ENCODE measurements at places on chromosomes 2 and 18. TPM values are rescaled to one million over a fixed set of nuclear protein-coding genes. Genes with fewer than 3 reads are reported as not detected.

DNA sequence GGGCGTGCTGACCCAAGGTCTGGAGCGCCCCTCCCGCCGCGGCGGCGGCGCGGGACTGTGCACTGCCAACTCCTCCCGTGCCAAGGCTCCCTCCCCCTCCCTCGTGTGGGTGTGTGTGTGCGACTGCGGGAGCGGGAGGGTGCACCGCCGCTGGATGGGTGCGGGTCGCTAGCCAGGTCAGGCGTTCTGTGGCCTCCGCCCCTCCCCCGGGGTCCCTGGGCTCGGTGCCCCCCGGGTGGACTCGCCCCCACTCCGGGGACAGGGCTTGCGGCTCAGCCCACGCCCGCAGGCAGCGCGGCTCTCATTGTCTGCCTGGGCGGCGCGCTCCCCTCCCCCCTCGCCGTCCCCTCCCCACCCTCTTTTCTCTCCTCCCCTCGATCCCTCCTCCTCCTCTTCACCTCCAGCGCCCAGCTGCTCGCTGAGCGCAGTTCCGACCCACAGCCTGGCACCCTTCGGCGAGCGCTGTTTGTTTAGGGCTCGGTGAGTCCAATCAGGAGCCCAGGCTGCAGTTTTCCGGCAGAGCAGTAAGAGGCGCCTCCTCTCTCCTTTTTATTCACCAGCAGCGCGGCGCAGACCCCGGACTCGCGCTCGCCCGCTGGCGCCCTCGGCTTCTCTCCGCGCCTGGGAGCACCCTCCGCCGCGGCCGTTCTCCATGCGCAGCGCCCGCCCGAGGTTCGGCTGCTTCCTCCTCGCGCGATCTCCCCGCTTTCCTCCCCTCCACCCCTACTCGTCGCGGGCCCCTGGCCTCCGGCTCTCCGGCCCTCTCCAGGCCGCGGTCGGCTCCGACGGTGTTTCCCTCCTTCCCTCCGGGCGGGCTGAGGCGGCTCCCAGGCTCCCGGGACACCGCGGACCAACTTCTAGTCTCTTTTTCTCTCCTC, at the start of gene GATA6:
Gene GATA6 (plus strand): TSS at position 579 of the 878 bp plus-strand sequence. CDS start 1,556 bp downstream, outside the sequence.
- peak; percentile 81 for DNase-seq

DNA sequence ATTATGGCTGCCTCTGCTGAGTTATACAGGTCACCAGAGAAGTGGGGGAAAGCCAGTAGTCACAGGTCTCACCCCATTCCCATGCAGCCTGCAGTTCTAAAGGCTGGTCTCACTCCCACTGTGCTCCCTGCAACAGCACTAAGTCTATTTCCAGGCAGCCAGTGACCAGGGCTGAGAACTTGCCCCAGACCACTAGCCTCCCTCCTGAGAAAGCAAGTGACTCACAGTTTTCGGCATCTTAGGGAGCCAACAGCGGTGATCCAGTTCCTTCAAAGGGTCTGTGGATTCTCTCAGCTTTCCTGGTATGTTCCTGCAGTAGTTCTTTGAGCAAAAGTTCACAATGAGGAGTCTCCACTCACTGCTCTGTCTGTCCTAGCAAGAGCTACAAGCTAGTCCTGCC, 329.6 kb upstream of the MAP2 start:
- DNase-seq = no peak

DNA sequence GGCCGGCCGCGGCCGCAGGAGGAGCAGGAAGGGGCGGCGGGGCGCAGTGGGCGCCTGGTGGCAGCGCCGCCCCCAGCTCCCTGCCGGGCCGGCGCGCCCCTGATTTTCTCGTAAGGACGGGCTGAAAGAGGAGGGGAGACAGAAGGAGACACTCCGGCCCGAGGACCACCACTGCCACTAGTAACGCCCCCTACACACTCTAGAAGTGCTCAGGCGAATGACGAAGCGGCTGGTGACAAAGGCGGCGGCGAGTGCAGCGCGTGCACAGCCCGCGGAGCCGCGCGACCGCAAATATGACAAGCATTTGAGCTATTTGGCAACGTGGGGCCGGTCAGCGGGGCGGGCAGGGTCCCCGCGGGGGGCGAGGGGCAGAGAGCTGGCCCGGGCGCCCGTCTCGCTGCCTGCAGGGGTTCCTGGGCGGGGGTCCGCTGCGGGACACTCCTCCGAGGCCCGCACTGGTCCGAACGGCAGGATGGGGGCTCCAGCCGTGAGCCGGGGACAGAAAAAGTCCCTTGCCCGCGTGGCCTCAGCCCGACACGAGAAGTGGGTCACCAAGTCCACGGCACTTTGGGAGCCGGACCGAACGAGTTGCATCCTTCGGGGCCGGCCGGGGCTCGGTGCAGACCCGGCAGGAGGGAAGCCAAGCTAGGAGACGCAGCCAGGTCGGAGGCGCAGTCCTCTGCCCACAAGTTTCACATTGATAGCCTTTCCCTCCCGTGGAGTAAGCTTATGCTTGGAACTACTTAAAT, 524 bp upstream of the SERTAD2 start:
- peak; percentile 94 for DNase-seq

- DNase-seq = peak; percentile 34
Observed at GRCh38 chr2:75632091-75632701, 14.4 kb upstream of the MRPL19 start.

DNA sequence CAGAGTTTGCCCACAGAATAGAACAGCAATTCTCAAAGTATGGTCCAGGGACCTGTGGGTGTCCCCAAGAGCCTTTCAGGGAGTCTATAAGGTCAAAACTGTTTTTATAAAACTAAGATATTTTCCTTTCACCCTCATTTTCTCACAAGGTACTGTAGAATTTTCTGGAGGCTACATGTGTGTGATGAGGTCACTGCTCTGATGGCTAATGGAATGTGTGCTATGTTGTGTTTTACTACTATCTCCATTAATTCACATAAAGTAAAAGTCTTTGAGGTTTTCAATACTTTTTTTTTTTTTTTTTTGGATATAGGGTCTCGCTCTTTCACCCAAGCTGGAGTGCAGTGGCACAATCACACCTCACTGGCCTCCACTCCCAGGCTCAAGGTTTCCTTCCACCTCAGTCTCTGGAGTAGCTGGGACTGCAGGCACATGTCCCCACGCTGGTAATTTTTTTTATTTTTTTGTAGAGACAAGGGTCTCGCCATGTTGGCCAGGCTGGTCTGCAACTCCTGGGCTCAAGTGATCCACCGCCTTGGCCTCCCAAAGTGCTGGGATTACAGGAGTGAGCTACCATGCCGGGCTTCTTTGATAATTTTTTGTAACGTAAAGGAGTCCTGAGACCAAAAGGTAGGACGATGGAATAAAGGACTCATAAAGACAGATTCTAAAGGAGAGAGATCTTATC, 1.8 kb downstream of the TRABD2A start:
- no peak for DNase-seq

GRCh38 chr18:5104246-5104645, 92.8 kb downstream of the AKAIN1 start:
- no peak for DNase-seq

DNA sequence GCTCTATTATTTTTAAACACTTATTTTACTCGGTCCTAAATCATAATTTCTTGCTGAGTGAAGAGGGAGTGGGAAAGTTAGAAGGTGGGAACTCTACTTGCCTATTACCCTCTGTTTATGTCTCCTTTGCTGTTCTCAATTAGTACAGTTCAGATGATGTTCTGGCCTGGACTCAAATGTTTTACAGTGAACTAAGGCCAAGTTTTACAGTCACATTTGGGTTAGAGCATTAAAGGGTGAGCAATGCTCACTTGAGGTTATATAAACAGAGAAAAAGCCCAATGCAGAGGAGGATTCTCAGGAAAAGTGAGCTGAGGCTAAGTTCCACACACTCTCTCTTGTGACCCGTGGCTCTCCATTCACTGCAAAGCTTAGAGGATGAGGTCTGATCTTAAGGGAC, 52.4 kb downstream of the ITSN2 start:
- no peak for DNase-seq

DNA sequence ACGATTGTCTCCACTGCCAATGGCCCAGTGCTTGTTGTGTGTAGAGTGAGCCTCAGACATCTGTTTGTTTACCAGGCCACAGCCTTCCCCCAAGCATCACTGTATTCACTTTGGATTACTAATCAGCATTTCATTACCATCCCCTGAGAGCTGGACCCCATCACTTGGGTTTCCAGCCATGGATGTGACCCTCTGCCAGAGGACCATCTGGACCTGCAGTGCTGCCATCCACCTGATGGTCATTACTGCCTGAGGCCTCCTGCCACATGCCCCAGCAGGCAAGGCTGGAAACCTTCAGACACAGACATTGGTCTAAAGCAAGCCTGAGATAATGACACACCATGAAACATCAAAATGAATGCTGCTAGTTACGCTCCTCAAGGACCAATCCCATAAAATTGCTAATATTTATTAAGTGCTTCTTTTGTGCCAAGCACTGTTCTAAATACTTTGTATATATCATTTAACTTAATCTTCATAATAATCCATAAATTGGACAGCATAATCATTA, 2096.3 kb upstream of the CELF4 start:
- DNase-seq = no peak

- no peak for DNase-seq
Observed at GRCh38 chr2:216425008-216425787, 12.9 kb downstream of the SMARCAL1 start.

GRCh38 chr2:205682239-205682970, at the start of gene NRP2:
TSS of gene NRP2 (plus strand) at chr2:205682501. CDS start at chr2:205683291, 790 bp downstream.
- peak; percentile 90 for DNase-seq

GRCh38 chr2:48009256-48009655, 103.0 kb upstream of the FBXO11 start:
- no peak for DNase-seq

GRCh38 chr2:178530625-178531142, 50.4 kb downstream of the PLEKHA3 start:
- DNase-seq = no peak

DNA sequence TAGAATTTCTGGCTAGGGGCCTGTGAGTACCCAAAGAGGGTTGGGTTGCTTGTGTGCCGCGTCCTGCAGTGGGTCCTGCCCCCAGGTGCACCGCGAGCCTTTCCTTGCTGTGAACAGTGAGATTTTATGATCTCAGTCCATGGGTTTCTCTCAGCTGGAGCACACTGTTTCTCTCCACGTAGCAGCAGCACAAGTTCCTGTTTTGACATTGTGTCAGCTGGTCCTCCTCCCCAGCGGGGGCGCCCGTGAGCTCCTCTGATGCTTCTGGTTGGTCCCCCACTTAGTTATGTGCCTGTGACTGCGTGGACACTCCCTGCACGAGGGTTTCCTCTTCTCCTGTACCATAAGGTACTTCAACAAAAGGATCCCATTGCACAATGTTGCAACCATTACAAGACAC, 29.8 kb downstream of the TSHZ1 start:
- no peak for DNase-seq

DNA sequence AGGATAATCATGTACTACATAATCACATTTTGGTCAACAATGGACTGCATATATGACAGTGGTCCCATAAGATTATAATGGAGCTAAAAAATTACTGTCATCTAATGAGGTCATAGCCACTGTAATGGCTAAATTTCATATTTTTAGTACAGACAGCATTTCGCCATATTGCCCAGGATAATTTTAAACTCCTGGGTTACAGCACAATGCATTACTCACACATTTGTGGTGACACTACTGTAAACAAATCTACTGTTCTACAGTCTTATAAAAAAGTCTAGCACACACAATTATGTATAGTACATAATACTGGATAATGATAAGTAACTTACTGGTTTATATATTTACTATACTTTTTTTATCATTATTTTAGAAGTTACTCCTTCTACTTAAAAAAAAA, 12.8 kb downstream of the EIF2AK2 start:
- no peak for DNase-seq

GRCh38 chr2:111632661-111633060, 251.3 kb downstream of the ANAPC1 start:
- DNase-seq = peak; percentile 18

GRCh38 chr2:25131567-25132298, 36.6 kb downstream of the POMC start:
- peak; percentile 26 for DNase-seq

DNA sequence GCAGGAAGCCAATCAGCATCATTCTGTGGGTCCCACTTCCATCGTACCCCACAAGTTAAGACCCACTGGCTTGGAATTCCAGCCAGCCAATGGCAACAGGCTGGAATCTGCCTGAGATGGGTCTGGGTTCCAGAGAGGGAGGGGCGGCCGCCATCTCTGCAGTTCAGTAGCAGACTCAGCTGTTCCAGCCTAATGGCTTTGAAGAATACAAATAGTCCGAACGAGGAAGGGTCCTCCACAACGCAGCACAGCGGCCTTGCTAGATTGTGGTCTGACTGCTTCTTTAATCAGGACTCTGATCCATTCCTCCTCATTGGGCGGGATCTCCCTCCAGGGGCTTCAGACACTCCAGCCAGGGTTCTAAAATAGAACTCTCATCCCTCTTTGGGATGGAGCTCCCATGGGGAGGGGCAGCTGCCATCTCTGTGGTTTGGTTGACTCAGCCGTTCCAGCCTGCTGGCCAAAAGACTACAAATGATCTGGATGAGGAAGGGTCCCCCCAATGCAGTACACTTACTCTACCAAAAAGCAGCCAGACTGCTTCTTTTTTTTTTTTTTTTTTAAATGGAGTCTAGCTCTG, 42.7 kb upstream of the PAIP2B start:
- DNase-seq = no peak

DNA sequence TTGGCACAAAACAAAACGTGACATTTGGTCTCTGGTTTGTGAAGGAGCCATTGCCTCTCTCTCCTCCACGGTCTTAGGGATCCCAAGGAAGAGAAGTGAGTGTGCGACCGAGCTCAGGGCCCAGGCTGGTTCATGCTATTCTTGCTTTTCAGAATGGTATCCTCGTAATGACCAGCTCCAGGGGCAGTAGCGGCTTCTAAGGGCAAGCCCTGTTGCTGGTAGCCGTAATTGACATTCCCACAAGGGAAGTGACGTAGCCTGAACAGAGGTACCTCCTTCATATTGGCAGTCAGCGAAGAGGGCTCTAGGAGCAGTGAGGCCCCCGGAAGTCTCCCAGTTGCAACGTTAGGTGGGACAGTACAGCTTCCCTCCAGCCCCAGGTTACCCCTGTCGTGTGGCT, 77.9 kb downstream of the CLIP4 start:
- no peak for DNase-seq

DNA sequence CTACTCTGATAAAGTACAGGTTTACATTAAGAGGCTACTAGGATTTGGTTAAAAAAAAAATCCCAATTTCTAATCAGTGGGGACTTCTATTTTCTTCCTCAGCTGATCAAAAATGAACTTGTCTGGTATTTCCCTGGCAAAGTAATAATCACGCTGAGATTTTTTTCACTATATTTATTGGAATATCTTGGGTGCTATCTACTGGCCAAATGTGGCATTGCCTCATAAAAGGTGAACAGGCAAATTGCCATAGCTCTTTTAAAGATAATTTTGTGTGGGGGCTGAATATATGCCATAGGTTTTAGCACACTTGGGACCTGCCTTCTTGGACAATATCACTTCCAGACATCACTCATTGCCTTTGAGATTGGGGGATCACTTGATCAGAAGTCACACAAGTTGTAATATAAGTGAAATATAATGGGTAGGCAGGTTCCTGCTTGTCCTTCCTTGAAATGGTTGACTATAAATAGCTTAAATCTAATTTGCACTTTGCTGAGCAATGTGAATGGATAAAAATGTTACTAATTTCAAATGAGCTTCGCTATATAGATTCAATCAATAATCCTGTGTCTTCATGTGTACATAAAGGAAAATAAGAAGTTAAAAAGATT, 7.0 kb upstream of the NXPH2 start:
- peak; percentile 76 for DNase-seq

The RAB6C gene
- 0.10 TPM for total RNA-seq

The FLACC1 gene
- total RNA-seq = 0.72 TPM

The ELOA2 gene
- total RNA-seq = not detected

The TWSG1 gene
- total RNA-seq = 74.1 TPM

The KCNK3 gene
- total RNA-seq = 1.1 TPM

The MRO gene
- total RNA-seq = 0.21 TPM

The RPE gene
- 49.6 TPM for total RNA-seq

The TCF7L1 gene
- 11.1 TPM for total RNA-seq

The SMPD4 gene
- 22.5 TPM for total RNA-seq
